ENCODE measurements at places on chromosomes 3 and 15. TPM values are rescaled to one million over a fixed set of nuclear protein-coding genes. Genes with fewer than 3 reads are reported as not detected.

DUOX2 gene
- 0.06 TPM for total RNA-seq

KNL1 gene
- total RNA-seq, result 5.1 TPM

ERICH6 gene
- total RNA-seq, result not detected

RNF111 gene
- total RNA-seq, result 20.6 TPM

NEK10 gene
- total RNA-seq, result 0.88 TPM

NME9 gene
- total RNA-seq, result 0.42 TPM

C3orf70 gene
- not detected for total RNA-seq

PLSCR2 gene
- total RNA-seq, result not detected

SH2D7 gene
- total RNA-seq, result not detected

CPLX3 gene
- total RNA-seq, result 0.05 TPM

SNTN gene
- total RNA-seq, result not detected

CHRNA7 gene
- 4.2 TPM for total RNA-seq

SLC24A5 gene
- not detected for total RNA-seq

PPP1R2 gene
- total RNA-seq, result 17.9 TPM

Data from A549 treated with CORT108297 at 1 μM for 4 hours (cell line).